H1 (cell line): ENCODE measurements at places on chromosomes 6 and 20. TPM values are rescaled to one million over a fixed set of nuclear protein-coding genes. Genes with fewer than 3 reads are reported as not detected.

The TAP2 gene
- 11.3 and 19.9 TPM in 2 replicates for polyA plus RNA-seq

The EDN3 gene
- polyA plus RNA-seq = 0.24 and 0.38 TPM in 2 replicates

The CLPSL1 gene
- polyA plus RNA-seq = 0.88 TPM in 1 of 2 replicates, not detected in the other

The DOK5 gene
- polyA plus RNA-seq = 7.8 and 8.9 TPM in 2 replicates

The EZR gene
- 122 and 138 TPM in 2 replicates for polyA plus RNA-seq

The BCAS1 gene
- 0.06 and 0.08 TPM in 2 replicates for polyA plus RNA-seq

The GTSF1L gene
- not detected in 2 replicates for polyA plus RNA-seq

The PPIL6 gene
- polyA plus RNA-seq = 0.19 and 0.42 TPM in 2 replicates

The ULBP1 gene
- polyA plus RNA-seq = 0.32 and 0.42 TPM in 2 replicates

The BTN1A1 gene
- 0.22 and 0.35 TPM in 2 replicates for polyA plus RNA-seq

The AGER gene
- polyA plus RNA-seq = 3.8 and 5.5 TPM in 2 replicates
